ENCODE measurements at places on chromosomes 7 and 10. TPM values are rescaled to one million over a fixed set of nuclear protein-coding genes. Genes with fewer than 3 reads are reported as not detected.

DNA sequence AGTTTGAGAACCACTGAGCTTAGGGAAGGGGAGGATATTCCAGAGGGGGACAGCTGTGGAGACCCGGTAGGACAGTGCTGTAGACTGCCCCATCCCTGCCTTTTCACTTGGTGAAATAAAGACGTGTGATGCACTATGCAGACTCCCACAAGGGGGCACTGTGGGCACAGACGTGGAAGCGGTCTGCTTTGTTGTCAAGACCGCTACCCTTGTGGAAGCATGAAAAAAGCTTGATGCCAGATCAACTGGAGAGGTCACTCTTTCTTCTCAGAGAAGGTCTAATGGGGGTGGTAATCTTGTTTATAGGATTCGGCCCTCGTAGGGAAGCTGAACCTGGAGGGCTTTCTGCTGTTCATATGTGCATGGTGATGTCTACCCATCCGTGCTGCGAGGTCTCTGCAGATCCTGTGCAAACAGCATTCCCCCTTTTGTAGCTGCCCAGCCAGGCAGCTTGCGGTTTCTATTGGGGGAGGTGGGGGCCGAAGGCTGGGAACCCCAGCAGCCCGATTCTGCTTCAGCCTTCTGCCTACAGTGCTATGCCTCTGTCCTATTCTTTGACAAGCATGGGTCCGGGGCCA lies 13.7 kb downstream of the RPS24 start:
- no peak overlapping the region for H3K27ac ChIP-seq
- H3K4me3 ChIP-seq, result no peak overlapping the region
- no peaks in the 10 kb centered on the region for H3K36me3 ChIP-seq
- DNase-seq, result peak; percentile 86
- H3K27me3 ChIP-seq, result no peaks in the 10 kb centered on the region
- H3K4me1 ChIP-seq, result peaks cover 21% of the 10 kb centered on the region

DNA sequence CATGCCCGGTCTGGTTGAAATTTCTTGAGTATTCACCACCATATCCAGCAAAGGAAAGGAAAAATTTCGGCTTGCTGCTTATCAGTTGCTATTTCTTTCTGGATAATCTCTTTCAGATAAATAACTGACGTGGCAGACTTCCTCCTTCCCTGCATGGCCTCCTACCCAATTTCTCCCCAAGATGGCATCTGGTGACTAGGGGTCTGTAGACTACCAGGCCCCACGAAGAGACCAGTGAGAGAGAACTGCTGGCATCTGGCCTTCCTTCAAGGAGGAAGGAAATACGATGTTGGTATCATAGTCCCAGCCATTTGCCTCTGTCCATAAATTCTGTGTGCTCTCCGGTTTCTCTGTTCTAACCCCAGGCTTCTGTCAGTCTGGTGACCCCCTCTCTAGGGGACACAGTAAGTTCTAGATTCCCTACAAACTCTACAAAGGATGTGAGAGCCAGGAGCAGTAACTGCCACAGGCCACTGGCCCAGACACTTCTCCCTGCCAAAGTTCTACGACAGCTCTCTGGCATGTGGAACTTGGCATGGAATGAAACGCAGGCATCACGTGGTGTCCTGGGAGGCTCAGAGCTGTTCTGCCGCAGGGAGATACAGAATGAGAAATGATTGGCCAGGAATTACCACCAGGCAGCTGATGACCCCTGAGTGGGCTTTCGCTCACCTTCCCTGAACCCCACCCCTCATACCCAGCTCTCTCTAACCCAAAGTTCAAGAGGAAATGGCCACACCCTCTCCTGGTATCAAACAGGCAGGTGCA lies 30.0 kb upstream of the MSRB2 start:
- DNase-seq, result peak; percentile 75
- peak overlapping the region; percentile 46 for H3K27ac ChIP-seq
- H3K4me3 ChIP-seq, result no peak overlapping the region
- H3K27me3 ChIP-seq, result no peaks in the 10 kb centered on the region

The CALML5 gene
- total RNA-seq, result not detected

- no peak overlapping the region for H3K27ac ChIP-seq
- no peak overlapping the region for H3K4me3 ChIP-seq
- no peaks in the 10 kb centered on the region for H3K36me3 ChIP-seq
- H3K27me3 ChIP-seq, result peaks cover 25% of the 10 kb centered on the region
Measured at GRCh38 chr7:104230606-104231005, 22.8 kb upstream of the ORC5 start.

GRCh38 chr7:99667179-99667578 lies 12.6 kb downstream of the CYP3A5 start:
- H3K36me3 ChIP-seq, result peaks cover 11% of the 10 kb centered on the region
- no peak for DNase-seq
- no peak overlapping the region for H3K27ac ChIP-seq
- H3K27me3 ChIP-seq, result no peaks in the 10 kb centered on the region
- no peaks in the 10 kb centered on the region for H3K4me1 ChIP-seq

The SYT15B gene
- total RNA-seq, result 0.93 TPM

The GAD2 gene
- total RNA-seq, result not detected

The TWIST1 gene
- total RNA-seq, result 1.3 TPM

DNA sequence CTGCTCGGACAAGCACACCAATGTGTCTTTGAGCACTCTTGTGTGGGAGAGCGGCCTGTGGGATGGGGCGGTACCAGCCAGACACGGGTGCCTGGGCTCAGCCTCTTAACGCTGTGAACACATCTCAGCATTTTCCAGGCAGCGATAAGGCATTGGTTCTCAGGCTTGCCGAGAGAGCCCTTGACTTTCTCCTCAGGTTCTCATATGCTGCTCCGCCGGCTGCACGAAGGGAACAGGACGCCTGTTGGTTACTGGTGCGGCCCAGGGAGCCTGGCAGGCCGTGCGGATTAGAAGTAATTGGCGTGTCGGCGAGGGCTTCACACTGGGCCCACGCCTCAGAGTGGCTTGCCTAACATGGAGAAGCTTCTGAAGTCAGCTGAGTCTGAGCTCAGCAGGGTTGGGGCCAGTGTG lies 456.7 kb upstream of the FOXK1 start:
- H3K27me3 ChIP-seq, result no peaks in the 10 kb centered on the region
- H3K36me3 ChIP-seq, result no peaks in the 10 kb centered on the region
- no peak overlapping the region for H3K4me3 ChIP-seq
- DNase-seq, result no peak
